ENCODE measurements at places on chromosomes 7 and 10.

GRCh38 chr10:3692387-3692999, 92.5 kb downstream of the KLF6 start:
- DNase-seq, result no peak

GRCh38 chr10:58625070-58625469, 112.4 kb downstream of the BICC1 start:
- peak; percentile 67 for DNase-seq

- no peak for DNase-seq
Observed at GRCh38 chr10:85915245-85915846, 451.2 kb downstream of the GRID1 start.

DNA sequence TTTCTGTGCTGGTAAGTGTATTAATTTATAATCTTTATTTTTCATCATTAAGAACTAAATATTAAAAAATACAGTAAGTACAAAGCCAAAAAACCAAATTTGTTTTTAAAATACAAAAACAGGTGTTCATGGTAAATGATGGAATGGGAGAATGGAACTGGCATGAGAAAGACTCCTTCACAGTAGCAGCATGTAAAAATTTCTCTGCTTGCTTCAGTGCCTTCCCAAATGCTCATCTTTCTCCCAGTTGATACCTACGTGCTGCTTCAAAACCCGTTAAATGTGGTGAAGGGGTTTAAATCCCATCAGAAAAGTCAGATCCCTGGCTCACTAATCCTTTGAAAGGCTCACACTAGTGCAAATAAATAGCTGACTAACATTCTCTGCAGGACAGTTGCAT, 4.2 kb downstream of the RNF133 start:
- no peak for DNase-seq

- peak; percentile 72 for DNase-seq
Observed at GRCh38 chr10:19788075-19788686, 28.1 kb upstream of the PLXDC2 start.

DNA sequence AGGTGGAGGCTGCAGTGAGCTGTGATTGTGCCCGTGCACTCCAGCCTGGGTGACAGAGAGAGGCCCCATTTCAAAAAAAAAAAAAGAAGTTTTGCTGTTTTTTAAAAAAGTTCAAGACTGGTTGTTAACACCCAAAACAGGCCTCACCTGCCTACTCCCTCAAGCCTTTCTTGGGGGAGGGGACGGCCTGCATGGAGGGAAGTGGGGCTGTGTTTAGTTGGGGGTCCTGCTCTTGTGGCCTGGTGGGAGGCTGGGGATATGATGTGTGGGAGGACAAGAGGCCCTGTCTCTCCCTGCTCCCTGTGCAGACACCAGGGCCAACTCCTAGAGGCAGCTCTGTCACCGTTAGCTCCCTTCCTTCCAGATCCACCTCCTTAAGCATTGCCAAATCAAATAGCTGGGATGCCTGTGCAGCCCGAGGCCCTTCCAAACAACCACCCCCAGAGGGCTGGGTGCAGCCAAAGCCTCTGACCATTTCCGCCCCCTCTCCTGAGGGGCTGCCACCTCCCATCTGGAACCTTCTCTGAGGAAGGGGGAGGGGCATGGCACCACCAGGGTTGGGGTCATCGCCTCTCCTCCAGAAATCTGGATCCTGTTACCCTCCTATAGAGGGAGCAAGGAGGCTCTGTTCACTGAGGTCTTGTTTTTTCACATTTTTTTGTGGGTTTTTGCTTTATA, 32.9 kb upstream of the ANKRD2 start:
- peak; percentile 69 for DNase-seq

DNA sequence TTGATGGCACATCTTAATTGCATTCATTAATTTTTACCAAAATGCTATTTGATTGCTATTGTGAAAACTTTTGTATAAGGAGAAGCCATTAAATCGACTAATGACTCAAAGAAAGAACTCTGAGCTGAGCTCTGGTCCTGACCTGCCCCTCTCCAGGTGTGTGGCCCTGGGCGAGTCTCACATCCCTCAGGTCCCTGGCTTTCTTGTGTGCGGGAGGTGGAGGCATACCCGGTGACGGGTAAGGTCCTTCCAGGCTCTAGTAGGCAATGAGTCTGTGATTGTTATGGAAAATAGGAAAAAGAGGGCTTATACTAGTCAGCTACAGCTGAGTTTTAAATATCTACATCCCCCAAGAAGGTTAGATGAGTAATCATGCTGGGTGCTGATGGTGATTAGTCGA, 248.1 kb downstream of the GATA3 start:
- DNase-seq, result no peak

DNA sequence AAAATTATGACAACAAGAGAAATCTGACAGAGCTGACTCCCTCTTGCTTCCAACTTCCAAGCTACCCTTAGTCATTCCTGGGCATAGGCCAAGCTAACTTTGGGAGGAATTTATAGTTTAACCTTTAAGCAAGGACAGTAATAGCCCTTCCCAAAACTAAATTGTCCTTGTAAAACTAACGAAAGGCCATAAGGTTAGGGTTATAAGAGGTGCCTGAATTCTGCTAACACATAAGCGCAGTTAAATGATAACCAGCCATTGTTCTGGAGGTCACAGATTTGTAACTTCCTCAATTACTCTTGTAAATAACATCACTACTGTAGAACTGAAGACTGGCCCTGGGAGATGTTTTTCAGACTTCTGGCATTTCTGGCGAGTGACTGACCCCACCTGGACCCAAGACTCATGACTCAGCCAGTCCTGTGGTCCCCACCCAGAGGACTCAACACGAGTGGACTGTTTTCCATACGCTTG, 481.2 kb downstream of the KCNMA1 start:
- peak; percentile 94 for DNase-seq

GRCh38 chr7:42453931-42454361, 216.9 kb upstream of the GLI3 start:
- DNase-seq, result no peak

DNA sequence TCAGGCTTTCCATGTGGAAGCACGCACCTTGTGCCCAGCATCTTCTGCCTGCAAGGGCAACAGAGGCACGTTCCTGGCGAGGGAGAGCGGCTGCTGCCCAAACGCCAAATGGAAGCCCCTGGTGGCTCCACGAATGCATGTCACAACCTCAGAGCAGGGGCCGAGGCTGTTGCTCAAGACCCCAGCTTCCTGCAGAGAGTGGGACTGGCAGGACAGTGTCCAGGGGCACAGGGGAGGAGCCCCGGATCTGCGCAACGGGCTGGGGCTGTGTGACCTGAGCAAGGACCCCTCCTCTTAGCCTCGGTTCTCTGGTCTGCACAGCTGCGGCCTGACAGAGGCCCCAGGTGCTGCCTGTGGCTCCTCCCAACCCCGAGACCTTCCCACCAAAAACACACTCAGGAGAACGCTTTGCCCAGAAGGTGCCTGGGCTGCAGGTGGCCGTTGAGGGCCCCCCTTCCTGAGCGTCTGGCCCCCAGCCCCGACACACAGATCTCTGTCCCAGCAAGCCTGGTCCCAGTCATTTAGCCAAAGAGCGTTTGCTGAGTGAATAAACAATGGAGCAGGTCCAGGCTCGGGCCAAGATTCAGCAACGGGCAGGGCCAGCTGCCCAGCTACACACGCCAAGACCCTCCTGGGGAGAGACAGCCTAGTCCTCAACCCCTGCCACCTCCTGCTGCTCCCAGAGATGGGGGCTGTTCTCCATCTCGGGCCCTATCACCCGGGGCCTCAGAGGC, 1.2 kb downstream of the MICALL2 start:
- no peak for DNase-seq

DNA sequence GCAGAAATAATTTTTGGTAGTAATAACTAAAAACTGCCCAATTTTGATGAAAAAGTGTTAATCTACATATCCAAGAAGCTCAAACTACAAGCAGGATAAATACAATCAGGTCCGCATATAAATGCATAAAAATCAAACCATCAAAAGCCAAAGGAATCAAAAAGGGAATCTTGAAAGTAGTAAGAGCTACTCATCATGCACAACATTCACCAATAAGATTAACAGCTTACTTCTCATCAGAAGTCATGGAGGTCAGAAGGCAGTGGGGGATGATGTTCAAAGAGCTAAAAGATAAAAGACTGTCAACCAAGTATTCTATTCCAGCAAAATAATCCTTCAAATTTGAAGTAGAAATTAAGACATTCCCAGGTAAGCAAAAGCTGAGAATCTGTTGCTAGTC, 76.4 kb downstream of the CRPPA start:
- peak; percentile 9 for DNase-seq

DNA sequence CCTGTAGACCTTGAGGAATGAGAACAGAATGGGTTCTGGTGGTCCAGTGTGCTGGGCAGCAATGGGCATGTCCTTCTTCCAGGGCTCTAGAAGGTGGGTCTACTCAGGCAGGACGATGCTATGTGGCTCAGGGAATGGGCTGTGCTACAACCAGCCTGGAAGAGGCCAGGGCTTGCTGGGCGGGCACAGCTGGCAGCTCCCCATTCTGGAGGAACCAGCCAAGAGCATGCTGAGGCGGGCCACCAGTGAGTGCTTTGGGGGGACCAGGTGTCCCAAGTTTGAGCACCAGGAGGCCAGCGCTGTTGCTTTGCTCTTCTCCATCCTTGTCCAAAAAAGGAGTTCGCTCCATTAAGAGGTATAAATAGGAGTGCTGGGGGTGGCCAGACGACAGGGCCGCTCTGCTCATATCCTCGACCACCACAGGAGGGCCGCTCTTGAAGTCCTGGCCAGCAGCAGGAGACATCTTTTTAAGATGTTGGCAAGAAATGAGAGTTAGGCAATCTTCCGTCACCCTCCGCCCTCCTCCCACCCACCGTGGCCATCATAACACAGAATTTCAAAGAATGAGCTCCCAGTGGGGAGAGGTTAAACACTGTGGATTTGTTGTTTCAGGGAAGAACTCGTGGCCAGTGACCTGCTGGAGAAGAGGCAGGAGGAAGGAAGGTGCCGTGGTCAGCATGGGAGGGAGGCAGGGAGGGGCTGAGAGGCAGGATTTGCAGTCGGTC, 141.3 kb downstream of the GRK5 start:
- no peak for DNase-seq

- DNase-seq, result no peak
Observed at GRCh38 chr7:2231992-2232765, 566 bp downstream of the MAD1L1 start.

DNA sequence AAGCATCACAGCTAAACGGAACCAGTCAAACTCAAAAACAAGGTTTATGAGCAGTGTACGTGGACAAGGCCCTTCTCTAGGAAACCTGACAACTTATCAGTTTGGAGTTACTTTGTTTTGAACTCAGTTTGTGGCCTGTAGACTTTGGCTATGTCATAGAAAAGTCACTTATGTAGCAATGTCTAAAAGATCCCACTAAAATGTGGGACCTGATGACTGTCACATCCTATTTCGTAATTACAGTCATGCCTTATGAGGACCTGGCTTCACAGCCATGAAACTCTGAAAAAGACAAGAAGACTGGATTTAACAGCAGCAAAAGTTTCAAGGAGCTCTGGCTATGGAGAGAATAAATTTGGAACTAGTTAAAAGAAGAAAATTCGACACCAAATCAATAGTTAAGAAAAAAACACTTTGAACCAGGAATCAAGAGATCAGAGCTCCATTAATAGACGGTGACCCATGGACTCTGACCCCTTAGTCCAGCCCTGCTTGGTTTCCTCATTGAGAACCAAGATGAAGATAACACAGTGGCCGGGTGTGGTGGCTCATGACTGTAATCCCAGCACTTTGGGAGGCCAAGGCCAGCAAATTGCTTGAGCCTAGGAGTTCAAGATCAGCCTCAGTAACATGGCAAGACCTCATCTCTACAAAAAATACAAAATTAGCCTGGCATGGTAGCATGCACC, 204.3 kb downstream of the SFMBT2 start:
- DNase-seq, result no peak

DNA sequence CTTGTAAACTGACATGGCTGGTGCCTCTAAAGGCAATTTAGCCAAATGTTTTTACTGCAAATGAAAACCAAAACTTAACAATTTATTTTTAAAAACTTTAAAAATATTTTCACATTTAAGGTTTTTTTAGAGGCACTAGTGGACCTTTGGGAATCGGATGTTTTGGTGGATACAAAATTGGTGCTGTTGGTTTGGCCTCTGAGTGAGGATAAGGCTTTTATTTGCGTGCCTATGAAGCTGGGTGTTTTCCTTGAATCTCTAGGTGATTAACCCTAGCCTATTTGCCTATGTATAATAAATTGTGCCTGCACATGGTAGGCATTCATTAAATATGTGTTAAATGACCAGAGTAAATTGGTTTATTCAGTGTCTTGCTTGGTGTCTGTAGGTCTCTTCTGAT, 2.9 kb upstream of the SGCE start:
- DNase-seq, result no peak

DNA sequence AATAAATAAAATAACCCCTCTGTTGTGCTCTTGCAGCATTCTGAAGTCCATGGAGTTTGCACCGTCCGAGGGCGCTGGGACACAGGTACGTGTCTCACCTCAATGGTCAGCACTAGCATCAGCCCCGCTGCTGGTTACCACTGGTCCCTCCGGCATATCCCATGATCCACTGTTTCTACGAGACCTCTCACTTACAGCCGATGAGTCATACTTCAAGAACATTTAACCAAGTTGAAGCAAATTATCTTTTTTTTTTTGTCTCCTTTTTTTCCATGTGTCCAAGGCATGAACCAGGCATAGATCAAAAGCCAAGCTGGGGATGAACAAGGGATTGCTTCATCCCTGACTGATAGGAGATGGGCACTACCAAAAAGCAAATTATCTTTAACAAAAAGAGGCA, 92.9 kb upstream of the SH2B2 start:
- DNase-seq, result peak; percentile 6

DNA sequence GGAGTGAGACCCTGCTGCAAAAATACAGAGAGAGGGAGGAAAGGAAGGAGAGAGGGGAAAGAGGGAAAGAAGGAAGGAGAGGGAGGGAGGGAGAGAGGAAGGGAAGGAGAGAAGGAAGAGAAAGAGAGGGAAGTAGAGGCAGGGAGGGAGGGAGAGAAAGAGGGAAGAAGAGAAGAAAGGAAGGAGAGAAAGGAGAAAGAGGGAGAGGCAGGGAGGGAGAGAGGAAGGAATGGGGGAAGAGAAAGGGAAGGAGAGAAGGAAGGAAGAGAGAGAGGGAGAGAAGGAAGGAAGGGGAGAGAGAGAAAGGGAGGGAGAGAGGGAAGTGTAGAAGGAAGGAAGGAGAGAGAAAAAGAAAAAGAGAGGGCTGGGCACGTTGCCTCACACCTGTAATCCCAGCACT, 121.7 kb downstream of the TMEM130 start:
- no peak for DNase-seq

GRCh38 chr10:129514568-129515451, 47.8 kb downstream of the MGMT start:
- no peak for DNase-seq

DNA sequence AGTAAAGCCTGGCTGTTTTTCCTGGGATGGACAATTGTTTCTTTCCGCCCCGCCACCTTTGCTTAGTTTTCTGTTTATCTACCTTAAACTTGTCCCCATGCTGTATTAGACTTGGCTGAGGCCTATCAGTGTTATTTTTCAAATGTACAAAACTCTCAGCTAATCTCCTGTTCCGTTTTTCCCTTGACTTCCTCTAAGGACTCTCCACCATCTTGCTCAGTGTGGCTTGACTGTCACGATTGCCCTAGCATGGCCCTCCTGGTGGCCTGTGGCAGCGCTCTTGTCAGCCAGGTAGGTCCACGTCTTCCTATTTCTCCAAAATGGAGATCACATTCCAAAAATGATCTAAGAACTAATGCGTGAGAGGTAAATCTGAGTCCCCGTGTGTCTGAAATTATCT, 36.7 kb downstream of the BAIAP2L1 start:
- DNase-seq, result no peak

Measured in renal cortical epithelial cell (primary cell).